Right renal pelvis (tissue), 4 donors: ENCODE measurements at places on chromosomes 11 and 22.

DNA sequence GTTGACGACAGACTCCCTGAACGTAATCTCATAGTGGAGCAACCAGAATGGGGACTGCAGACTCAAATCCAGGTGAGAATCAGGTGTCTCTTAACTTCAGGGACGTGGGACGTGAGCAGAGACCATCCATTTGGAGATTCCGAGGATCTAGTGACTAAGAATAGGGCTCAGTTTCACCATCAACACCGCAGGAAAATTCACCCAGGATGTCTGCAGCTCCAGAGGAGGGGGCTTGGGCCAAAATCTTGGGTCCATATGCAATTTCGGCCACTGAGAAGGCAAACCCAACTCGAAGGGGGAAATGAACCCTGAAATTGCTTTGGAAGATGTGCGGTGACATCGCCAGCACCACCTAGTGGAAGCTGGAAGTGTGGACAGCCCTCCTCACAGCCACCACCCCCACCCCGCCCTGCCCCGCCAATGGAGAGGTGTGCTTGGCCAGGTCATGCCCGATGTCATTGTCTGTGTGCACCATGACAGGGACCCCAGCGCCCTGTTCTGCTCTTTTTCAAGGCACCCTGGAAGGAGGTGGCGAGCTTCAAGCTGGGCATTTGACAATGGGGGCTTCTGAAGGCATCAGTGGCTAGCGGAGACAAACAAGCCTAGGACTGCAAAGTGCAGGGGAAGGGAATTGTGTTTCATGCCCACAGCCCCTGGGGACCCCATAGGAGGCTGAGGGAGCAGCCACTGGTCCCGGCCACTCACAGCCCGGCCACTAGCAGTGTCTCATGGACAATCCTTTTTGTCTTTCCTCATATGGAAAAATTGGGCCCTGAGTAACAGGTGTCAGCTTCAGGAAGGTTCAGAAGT is 24.8 kb downstream of the APOL1 start:
- DNase-seq = no peak

DNA sequence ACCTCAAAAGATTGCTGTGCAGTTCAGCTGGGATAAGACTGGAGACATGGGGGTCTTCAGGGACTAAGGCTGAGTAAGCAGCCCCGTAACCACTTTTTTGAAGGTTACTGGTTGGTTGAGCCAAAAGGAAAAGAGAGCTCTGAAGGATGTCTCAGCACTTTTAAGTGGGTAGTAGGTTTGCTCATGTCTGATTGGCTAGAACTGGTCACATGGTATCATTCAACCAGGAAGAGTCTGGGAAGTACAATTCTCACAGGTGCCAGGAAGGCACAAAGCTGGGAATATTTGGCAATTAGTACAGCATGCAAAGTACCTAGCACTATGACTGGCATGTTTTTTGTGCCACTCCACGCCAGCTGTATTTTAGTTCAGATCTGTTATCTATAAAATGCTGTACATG is 58.1 kb downstream of the SNX19 start:
- DNase-seq = no peak

- DNase-seq = no peak
These were observed 29.9 kb upstream of the MALAT1 start for GRCh38 chr11:65468874-65469333.

DNA sequence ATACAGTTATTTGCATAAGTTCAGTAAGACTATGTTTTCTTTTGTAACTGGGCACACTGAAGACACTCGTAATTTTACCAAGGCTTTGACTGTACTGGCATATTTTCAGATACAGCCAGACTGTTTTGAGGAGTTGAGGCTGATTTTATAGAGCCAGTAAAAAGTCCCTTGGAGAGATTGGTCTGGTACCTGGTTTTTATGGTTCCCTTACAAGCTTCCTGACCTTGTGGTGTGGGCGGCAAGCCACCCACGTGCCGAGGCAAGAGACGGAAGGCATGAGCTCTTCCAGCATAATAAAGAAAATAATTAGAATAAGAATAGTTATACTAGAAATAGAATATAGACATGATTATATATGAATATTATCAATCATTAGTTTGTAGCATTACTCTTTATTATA is 11.3 kb upstream of the GSTP1 start:
- DNase-seq = no peak

DNA sequence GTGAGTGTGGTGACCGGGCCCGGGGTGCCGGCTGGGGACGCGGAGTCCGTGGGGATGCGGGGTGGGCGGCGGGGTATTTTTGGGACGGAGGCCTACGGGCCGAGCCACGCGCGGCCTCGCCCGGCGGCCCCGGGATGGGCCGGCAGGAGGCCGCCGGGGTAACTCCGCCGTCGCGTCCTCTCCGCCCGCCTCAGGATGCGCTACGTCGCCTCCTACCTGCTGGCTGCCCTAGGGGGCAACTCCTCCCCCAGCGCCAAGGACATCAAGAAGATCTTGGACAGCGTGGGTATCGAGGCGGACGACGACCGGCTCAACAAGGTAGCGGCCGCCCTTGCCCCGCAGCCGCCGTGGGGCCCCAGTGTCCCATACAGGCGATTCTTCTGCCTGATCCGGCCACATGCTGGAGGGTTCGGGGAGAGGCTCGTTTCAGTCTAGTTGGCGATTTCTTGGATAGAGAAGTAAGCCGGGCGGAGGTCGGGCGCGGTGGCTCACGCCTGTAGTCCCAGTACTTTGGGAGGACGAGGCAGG is 337 bp downstream of the RPLP2 start:
- no peak for DNase-seq

GRCh38 chr11:111376181-111376871 is 2.7 kb downstream of the POU2AF1 start:
- DNase-seq = no peak

GRCh38 chr11:32316858-32317642 is 118.3 kb downstream of the WT1 start:
- DNase-seq = no peak

GRCh38 chr11:126893796-126894195 is 106.8 kb downstream of the KIRREL3 start:
- DNase-seq = no peak

DNA sequence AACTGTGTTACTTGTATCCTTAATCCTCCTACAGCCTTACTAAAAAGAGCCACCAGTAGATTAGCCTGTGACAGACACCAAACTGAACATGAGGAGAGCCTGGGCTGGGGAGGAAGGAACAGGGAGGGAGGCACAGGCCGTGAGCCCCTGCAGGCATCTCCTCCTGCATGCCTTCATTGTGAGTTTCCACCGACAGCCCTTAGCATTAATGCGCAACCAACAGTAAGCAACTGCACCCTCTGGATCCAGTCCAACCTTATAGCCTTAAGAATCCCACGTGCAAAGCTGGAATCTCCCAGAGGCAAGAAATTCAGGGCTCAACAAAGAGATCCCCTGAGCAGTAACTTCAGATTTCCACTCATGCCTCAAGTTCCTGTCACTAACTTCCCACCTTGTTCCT is 84.6 kb downstream of the ETS1 start:
- DNase-seq = no peak

GRCh38 chr22:37224757-37225420 is 12.6 kb upstream of the SSTR3 start:
- DNase-seq = no peak

DNA sequence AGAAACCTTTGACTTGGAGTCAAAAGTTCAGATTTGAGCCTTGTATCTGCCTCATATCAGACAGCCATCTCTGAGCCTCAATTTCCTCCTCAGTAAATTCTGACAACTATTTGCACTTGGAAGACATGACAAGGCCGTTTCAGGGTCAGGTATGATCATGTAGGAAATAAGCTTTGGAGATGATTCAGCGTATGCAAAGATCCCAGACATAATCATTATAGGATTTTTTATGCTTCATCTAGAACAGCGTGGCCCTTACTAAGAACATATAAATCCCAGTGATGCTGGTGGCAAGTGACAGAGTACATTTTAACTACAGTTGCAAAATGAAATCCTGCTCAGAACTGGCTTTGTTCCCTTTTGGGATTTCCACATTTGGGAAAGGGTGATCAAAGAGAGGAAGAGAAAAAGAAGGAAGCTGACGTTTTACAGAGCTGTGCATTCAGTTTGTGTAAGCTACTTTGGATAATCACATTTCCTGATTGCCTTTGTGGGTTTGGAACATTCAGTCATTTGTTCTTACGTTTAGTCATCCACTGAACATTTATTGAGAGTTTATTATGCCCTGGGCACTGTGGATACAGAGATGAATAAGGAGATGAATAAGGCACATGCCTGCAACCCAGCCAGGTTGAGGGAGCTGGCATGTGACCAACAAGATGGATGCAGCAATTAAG is 81.9 kb upstream of the HEPHL1 start:
- no peak for DNase-seq

GRCh38 chr11:113417428-113417827 is 29.8 kb downstream of the ANKK1 start:
- DNase-seq = no peak

- DNase-seq = no peak
These were observed 75.5 kb downstream of the EFCAB6 start for GRCh38 chr22:43736651-43737050.

GRCh38 chr11:16032974-16033373 is 323.4 kb downstream of the SOX6 start:
- no peak for DNase-seq

DNA sequence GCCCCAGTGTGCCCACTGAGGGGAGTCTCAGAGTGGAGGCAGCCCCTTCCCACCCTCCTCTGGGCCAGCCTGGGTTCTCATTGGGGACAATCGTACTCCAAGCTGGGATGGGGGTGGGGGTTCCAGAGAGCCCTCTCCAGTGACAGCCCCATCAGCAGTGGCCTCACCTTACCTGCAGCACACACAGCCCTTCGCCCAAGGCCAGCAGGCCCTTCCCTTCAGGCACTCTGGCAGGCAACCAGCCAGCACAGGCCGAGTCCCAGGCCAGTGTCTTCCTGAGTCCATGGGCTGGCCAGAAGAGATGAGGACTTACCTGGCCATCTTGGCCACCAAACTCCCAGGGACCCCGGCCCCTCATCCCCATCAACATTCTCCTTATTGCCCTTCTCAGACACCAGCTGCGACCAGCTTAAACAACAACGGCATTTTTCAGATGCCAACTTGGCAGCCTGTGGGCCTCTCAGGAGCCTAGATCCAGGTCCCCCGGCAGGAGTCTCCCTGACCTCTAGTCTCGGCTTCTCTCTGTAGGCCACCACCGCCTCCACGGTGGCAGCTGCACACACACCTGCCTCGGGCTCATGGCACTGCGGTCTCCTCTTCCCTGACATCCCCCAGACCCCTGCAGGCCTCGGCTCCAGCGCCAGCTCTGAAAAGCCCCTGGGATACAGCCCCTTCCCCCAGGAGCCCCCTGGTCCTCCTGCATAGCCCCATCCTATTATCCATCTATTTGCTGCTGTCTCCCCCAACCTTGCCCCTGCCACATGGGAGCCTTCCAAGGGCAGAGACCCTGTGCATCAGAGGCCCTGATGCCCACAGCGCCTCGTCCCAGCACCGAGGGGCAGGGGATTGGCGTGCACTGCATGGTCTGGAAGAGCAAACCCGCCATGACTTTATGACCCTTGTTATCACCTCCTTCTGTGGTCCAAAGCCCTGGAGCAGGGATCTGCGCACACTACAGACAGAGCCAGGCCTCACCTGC is 111.2 kb upstream of the FGF3 start:
- no peak for DNase-seq

- no peak for DNase-seq
These were observed 53.4 kb downstream of the RTL6 start for GRCh38 chr22:44444341-44445306.

GRCh38 chr11:69497221-69497787 is 15.8 kb downstream of the LINC01488 start:
- peak; percentile 58 for DNase-seq

DNA sequence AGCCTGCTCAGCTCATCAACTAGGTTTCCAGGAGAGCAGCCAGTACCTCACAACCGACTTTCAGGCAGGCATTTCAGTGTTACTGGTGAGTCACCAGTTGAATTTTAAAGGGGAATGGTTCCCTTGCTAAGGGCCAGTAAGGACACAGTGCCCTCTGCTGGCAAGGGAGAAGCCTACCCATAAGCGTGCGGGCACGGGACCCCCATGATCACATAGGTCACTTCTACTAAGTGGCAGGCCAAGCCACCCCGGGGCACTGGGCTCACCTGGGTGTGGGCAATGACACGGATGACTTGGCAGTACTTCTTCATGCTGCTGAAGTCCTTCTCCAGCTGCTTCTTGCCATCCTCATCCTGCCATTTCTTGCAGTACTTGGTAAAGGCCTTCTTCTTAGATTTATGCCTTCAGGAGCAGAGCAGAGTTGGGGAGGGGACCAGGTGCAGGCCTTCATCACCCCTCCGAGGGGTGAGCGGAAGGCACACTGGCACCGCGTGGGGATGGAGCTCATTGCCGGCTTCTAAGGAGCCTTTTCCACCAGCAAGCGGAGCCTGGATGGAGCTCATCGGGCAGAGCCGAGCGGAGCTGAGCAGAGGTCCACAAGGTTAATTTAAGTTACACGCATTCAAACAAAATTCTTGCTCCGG is 2.9 kb downstream of the RPL3 start:
- DNase-seq = no peak

- DNase-seq = no peak
These were observed 30.7 kb downstream of the FGF4 start for GRCh38 chr11:69744435-69744834.

- DNase-seq = no peak
These were observed 72.3 kb upstream of the CHRM4 start for GRCh38 chr11:46463701-46464421.

DNA sequence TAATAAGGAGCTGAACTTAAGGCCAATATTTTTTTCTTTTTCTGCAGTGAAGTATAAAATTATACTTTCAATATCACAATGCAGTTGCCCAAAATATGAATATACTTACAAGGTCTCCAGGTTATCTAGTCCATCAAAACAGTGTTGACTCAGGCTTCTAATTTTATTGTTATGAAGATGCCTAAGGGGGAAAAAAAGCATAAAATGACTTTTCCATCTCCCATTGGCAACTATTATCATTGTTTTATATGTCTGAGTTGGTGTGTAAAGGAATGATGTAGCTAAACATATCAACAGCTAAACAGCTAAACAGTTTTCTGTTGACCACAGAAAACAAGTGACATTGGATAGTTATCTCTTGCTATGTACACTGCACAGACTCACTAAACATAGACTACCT is 21.2 kb upstream of the CCDC34 start:
- DNase-seq = no peak

DNA sequence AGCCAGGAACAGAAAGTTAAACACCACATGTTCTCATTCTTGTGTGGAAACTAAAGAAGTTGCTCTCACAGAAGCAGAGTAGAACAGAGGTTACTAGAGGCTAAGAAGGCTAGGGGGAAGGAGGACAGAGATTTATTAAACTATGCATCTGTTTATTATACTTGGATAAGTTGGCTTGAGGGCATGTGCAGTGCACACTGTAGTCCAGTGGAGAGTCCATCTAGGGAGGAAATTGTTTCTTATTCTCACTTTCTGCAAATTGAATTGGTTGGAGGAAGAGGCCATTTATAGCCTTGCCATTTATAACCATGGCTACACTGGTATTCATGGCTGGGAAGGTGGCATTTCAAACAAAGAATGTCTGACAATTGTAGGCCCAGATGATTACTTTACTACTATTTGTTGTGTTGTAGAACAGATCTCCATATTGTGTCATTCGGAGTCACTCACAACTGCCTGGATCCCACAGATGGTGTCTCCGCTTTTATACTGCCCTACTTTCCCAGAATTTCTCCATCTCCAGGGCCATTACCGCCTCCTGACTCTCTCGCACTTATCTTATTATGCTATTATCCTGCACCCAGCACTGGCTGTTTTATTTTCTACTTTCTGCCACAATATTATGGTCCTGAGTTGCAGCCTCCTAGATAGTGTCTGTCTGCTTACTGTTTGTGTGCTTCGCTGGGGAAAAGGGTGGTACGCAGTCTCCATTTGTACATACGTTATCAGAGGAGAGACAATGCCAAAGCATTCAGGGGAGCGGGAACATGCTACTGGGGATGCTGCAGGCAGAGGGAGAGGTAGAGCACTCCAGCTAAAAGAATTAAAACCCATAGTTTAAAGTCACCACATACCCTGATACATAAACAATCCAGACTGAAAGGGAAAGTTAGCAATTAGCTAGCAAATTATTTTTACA is 169.3 kb upstream of the BLID start:
- DNase-seq = no peak
